Peyer's patch (tissue), 4 donors: ENCODE measurements at places on chromosomes 5 and 9. TPM values are rescaled to one million over a fixed set of nuclear protein-coding genes. Genes with fewer than 3 reads are reported as not detected.

DNA sequence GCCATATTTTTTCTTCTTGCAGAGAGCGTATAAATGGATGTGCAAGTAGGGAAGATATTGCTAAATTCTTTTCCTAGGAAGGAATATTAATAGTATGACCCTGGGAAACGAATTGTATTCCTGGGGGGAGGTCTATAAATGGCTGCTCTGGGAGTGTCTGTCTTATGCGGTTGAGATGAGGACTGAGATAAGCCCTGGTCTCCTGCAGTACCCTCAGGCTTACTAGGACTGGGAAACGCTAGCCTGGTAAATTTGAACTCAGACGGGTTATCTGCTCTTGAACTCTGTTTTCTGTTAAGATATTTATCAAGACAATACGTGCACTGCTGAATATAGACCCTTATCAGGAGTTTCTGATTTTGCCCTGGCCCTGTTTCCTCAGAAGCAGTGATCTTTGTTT, 1126.4 kb upstream of the C9orf72 start:
- no peak for DNase-seq

Gene ZDHHC11B
- 52.0 TPM for total RNA-seq

DNA sequence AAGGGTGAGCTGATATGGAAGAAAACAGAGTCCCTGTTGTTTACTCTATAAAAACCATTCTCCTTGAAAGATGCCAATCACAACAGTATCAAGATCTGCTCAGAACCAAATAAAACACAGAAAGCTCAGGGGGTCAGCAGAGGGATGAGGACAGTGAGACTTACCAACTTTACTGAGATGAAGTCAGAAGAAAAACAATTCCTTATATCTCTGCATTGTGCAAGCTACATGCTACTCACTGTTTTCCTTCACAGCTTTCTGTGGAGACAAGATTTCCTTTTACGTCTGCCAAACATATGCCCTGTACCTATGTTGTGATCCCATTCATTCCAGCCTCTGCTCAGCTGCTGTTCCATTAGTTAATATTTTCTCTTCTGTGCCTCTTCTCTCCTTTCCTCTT, 185.6 kb downstream of the TSSK1B start:
- no peak for DNase-seq

- no peak for DNase-seq
These were observed 288.8 kb upstream of the ADAMTSL1 start for GRCh38 chr9:18185196-18185595.

Gene C6
- 4.2 TPM for total RNA-seq
